Liver (tissue), 10 donors: ENCODE measurements at places on chromosomes 6 and 20.

DNA sequence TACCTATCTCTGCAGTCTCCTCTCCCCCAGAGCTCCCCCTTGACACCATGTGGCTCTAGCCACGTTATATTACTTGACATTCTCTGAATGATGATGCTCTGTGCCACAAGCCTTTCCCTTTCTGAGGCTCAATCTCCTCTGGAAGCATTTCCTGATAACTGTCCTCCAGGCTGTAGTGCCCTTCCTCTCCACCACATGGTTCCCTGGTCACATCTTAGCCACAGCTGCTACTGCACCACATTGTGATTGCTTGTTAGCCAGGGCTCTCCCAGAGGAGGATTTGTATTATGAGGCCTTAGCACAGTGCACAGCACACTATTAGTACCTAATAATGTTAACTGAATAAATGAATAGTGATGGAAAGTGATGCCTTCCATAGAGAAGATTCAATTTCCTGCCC, 63.9 kb upstream of the RCAN2 start:
- no peak for DNase-seq

GRCh38 chr20:5927749-5928462, 22.4 kb downstream of the TRMT6 start:
- no peak for DNase-seq

DNA sequence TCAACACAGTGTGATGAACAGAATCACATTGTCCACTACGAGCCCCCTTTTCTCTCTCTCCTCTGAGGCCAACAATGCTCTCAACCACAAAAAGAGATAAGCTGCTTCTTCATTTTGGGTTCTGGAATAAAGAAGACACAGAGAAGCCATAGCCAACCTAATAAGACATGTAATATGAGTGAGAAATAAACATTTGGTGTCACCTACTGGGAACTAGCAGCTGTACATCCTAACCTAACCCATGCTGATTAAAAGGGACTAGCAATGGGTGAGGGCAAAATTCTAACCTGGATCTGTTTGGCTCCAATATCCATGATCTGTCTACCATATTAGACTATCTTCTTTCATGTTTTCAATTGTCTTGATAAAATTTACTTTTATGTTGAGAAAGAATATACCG, 369.1 kb upstream of the MARCKS start:
- DNase-seq = no peak

- no peak for DNase-seq
Measured at GRCh38 chr6:116928677-116929076, 51.6 kb downstream of the RFX6 start.

- no peak for DNase-seq
Measured at GRCh38 chr20:53161473-53161872, 189.3 kb downstream of the TSHZ2 start.

GRCh38 chr6:52574709-52575501, 2.0 kb downstream of the TRAM2 start:
- DNase-seq = no peak

DNA sequence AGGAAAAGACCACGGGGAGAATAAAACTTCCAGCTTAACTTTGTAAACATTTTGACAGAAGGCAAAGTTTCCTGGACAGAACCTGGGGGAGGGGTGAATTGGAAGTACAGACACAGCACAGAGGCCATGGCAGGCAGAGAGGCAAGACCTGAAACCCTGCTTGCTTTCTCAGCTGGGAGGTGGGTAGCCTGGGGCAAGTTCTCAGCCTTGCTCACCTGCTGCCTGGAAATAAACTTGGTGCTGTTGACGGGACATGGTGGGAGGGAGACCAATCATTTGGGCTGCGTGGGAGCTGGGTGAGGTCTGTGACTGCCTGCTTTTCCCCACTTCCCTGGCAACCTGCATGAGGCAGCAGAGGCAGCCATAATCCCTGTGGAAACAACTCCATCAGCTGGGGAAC, 221.3 kb downstream of the MOXD1 start:
- no peak for DNase-seq

DNA sequence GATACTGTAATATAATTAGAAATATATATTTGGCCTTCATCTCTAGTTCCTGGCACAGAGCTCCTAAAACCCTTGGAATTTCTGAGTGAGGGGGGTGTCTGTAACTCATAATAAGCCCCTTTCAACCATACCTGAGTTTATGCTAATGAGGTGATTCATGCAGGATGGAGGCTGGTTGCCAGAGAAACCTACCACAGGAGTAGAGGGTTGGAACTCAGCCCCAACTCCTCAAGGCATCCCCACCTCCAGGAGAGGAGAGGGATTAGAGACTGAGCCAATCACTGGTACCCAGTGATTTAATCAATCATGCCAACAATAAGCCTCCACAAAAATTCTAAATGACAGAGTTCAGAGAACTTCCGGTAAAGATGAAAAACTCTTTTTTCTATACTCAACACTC, 17.5 kb downstream of the UQCC1 start:
- DNase-seq = no peak

DNA sequence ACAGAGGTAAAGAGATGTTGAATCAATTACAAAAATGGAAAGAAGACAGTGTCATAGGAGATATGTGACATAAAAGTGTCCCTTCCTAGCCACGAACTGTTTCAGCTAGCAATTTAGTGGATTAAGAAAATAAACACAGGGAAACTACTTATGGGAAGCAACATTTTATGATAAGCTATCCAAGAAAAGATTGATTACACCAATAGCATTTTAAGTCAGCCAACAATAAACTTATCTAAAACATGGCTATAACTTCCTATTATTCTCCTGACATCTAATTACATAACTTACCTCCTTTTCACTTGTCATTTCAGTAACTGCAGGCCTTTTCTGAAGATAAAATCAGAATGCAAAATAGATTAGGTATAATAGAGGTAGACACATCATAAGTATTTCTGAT, 111.4 kb downstream of the PTPRK start:
- DNase-seq = no peak

DNA sequence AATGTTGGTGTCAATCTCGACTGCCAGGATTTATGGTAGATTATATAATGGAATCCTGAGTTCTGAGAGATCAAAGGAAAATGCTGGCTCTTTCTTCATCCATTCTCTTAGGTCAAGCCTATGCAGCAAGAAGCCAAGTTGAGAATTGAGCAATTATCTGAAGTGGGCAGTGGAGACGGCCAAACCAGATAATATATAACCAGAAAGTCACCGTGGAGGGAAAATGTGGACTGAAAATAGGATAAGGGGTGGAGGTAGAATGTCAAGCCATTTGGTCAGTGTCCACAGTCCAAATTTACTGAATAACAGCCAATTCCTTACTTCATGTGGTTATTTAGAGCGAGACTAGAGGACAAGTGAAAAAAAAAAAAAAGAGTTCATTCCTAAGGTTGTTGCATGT, 107.8 kb upstream of the ESR1 start:
- DNase-seq = no peak

DNA sequence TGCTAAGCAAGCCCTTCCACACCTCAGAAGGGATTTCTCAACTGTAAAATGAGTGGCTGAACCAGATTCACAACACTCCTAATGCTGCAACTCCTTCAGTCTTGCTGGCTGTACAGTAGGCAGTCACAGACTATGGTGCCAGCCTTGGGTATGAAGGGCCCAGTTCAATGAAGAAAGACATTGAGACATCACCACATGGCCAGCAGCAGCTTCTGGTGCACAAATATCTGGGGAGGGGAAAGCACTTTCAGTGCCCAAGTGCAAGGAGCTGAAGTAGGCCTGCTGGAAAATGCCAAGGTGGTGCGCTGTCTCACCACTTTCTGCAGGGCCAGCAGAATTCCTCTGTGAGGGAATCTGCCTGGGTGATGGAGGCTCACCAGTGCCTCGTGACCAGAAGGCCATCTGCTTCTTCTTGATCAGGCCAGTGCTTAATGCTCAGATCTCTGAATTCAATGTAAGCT, 1.8 kb downstream of the PLA2G7 start:
- no peak for DNase-seq

GRCh38 chr6:80438772-80439171, 332.3 kb downstream of the BCKDHB start:
- DNase-seq = no peak

DNA sequence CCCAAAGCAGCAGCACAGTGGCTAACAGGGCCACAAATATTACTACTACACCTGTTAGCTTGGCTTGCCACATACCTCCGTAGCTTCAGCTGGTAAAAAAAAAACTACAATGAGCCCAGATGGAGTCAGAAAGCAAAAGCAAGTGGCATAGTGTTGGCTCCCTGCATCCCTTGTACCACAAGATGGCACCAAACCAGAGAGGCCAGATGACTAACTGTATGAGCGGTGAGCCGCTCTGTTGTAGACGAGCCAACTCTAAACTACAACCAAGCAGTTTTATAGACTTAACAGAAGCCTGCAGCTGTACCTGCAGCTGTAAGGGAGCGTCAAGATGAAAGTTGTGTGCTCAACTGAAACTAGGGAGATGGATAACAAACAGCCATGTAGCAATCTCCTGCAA, 84.5 kb upstream of the MCHR2 start:
- DNase-seq = no peak

DNA sequence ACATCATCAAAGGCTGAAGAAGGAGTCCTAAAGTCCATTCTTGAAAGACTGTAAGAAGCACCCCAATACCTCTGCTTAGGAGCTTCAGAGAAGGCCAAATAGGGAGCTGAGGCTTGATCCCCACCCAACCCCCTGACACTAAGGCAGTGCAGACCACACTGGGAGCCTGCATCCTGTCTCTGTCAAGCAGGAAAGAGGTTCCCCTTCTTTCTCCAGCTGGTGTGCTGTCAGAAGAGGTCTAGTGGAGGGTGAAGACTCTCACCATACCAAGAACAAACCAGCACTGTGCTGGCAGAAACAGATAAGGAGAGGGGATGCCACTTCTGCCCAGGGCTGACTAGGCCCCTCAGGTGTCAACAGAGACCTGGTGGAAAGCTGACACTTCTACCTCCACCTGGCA, 19.9 kb downstream of the GZF1 start:
- no peak for DNase-seq

DNA sequence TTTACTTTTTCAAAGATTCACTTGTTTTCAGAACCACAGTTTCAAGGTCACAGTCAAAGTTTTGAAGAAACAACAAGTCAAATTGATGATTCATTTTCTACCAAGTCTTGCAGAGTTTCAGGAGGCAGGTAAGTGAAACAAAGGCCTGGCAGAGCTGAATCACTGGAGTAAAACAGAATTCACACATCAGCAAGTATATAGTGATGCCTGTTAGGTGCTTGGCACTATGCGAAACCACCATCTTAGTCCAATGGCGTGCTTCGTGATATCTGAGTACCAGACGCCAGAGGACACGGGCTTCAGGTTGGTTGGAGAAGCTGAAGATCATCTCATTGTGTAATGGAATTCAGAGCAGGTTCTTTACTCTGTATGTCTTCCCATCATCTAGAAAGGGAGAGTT, 75.9 kb downstream of the RTN4IP1 start:
- no peak for DNase-seq

DNA sequence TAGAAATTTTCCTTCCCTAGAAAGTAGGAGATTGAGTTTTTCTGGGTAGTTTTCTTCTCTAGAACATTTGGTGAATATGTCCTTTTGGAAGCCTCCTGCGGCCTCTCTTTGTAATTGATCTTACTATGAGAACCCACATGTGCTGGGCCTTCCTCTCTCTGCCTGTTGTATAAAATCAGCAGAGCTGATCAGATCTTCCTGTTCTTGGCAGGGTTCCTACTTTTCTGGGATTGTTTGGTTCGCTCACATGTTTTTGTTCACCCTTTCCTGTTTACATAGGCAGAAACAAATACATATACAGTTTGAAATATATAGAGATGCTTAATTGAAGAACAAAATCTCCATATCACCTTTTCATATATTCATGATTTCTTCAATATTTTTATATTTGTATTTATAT, 57.8 kb downstream of the IL22RA2 start:
- DNase-seq = no peak

DNA sequence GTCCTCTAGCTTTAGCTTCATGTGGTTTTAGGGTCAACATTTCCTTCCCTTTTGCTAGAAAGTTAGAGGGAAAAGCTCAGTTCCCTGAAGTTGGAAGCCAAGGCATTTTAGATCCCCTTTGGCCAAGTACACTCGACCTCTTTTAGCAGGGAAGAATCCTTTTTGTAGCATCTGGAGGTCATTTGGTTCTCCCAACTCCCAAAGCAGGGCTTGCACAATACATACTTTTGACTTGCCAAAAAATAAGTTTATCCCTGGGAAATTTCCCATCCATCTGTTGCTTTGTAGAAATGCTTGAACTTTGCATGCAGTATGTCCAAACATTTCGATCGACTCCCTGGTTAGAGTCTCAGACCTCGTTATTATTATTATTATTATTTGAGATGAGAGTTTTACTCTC, 4.6 kb upstream of the EDEM2 start:
- no peak for DNase-seq

DNA sequence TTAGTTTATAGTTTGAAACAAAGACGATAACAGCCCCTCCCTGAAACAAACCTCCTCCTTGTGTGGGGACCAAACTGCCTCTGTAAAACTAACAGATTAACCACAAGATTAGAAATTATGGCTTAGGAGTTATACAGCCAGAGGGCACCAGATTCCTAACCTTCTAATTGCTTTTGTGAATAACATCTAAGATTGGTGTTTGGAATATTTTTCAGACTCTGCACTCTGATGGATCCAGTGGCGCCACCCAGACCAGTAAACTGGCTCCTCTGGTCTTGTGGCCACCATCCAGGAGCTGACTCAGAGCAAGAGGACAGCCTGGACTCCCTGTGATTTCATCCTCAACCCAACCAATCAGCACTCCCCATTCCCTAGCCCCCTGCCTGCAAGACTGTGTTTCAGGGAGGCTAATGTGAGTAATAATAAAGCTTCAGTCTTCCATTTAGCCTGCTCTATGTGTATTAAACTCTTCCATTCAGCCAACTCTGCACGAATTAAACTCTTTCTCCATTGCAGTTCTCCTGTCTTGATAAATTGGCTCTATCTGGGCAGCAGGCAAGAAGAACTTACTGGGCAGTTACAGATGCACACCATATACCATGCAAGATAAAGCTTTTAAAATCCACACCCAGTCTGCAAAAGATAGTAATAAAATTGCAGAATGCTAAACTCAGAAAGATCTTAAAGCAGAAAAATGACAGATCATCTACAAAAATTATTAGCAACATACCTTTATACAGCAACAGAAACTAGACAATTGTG, 58.5 kb upstream of the SLC22A16 start:
- no peak for DNase-seq

- DNase-seq = no peak
Measured at GRCh38 chr20:62388839-62389600, 2.1 kb downstream of the RPS21 start.

GRCh38 chr20:39050555-39050902, 88.4 kb downstream of the DHX35 start:
- DNase-seq = no peak

GRCh38 chr20:15710636-15711035, 862.6 kb downstream of the KIF16B start:
- DNase-seq = no peak

- DNase-seq = no peak
Measured at GRCh38 chr6:56387621-56388414, 140.4 kb upstream of the COL21A1 start.

DNA sequence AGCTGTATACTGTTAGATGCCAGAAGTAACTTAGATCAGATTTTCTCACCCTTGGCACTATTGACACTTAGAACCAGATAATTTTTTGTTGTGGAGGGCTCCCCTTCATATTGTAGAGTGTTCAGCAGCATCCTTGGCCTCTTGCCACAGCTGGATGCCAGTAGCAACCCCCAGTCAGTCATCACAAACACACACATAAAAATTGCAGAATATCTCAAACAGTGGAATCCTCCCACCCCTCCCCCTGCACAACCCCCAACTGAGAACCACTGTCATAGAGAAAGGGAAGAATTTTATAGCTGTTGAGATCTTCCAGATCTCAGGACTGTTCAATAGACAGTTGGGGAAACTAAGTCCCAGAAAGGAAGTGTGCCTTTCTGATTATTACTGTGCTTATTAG, 81.2 kb upstream of the VSTM2L start:
- no peak for DNase-seq
